Activated T-cell treated with anti-CD3 and anti-CD28 coated beads, Interleukin-2, amount 50 U/mL, for 24 hours (primary cell): ENCODE measurements at places on chromosomes 5 and 9.

DNA sequence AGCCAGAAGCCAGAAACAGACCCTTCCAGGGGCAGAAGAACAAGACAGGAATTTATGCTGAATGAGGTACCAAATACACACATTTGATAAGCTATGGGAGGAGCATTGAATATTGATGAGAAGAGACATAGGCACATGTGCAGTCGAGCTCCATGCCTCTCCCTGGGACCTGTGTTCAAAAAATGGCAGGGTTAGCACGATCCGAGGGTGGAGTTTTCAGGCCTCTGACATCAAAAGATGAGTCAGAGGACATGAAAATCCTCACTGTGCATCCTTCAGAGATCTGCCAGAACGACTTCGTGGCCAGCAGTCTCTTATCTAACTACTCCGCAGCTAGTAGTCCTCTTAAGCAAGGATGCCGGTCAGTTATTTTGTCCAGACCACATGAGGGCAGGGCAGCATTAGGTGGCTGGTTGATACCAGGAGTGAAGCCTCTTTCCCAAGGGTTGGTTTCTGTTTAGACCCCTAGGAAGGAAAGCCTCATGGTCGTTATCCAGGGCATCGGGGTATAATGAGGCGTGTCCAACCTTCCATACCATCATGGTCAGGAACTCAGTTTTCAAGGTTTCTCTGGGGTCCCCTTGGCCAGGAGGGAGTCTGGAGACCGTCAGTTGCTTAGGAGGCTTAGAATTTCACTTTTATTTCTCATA is 11.6 kb upstream of the CMBL start:
- DNase-seq, result no peak

- no peak for DNase-seq
Observed at GRCh38 chr5:72179028-72179815, 71.9 kb downstream of the MAP1B start.

DNA sequence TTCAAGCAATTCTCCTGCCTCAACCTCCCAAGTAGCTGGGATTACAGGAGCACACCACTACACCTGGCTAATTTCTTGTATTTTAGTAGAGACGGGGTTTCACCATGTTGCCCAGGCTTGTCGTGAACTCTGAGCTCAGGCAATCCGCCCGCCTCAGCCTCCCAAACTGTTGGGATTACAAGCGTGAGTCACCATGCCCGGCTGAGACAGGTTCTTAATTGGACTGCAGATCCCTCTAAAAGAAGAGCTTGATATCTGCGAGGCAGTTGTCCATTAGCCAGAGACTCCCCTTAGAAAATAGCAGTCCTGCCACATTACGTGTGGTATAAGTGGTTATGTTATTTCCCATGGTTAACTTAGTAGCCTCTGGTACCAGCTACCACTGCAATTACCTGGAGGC is 46.6 kb upstream of the NPR3 start:
- DNase-seq, result no peak

- no peak for DNase-seq
Observed at GRCh38 chr5:161847941-161848391, at the start of gene GABRA1. TSS of gene GABRA1 (plus strand) at chr5:161848120. CDS start at chr5:161850811, 2,691 bp downstream.

- no peak for DNase-seq
Observed at GRCh38 chr5:66684663-66685062, 88.5 kb downstream of the MAST4 start.

- no peak for DNase-seq
Observed at GRCh38 chr5:164336906-164337305, 831.5 kb downstream of the MAT2B start.

- DNase-seq, result no peak
Observed at GRCh38 chr5:37940931-37941623, 101.2 kb upstream of the GDNF start.

DNA sequence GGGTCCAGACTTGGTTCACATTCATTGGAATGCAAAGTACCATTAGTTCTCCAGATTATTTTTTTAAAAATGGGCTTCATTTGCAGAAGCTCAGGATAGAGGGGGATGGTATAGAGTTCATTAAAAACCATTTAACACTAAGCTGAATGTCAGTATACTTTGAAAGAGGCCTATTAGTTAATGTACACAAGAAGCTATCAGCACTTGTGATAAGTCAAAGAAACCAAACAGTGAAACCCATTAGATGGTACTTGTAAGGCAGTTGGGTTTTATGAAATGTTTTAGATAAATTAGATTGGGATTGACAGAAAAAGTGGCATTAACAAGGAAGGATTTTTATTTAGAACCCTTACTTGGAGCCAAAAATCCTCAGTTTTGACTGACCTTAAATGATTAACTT is 229.2 kb upstream of the MPDZ start:
- no peak for DNase-seq

DNA sequence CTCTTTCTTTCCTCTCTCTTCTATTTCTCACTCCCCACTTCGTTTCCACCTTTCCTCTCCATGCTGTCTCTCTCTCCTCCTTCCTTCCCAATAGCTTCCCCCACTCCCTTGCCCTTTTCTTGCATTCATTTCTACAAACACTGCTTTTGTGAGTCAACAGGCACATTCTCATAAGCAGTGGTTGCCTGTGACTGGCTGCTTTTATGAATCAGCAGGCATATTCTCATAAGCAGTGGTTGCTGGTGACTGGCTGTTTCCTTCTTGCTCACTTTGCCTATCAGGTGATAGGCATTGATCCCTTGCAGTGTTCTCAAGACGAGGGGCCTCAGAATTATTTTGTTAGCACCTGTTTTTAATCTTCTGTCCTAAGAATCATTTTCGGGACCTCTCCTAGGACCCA is 116.1 kb upstream of the ACTBL2 start:
- no peak for DNase-seq

DNA sequence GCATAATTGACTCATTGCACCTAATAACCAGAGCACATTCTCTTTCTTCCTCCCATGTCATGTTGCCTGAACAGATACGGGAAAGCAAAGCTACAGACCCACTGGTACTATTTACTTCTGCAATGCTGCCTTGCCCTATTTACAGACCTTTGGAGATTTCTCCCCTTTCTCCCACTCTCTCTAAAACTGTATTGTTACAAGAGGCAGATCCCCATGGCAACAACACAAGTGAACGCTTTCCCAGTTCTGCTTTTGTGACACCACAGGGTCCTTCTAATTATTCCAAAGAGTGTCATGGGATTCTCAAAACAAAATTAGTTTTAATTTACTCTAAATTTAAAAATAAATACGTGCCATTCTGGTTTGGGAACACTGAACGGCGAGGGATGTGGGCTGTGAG is 104.7 kb downstream of the KCTD16 start:
- DNase-seq, result no peak

GRCh38 chr9:87324613-87325194 is 173.0 kb upstream of the DAPK1 start:
- DNase-seq, result no peak

- no peak for DNase-seq
Observed at GRCh38 chr9:127753622-127754021, 18.5 kb upstream of the TOR2A start.

DNA sequence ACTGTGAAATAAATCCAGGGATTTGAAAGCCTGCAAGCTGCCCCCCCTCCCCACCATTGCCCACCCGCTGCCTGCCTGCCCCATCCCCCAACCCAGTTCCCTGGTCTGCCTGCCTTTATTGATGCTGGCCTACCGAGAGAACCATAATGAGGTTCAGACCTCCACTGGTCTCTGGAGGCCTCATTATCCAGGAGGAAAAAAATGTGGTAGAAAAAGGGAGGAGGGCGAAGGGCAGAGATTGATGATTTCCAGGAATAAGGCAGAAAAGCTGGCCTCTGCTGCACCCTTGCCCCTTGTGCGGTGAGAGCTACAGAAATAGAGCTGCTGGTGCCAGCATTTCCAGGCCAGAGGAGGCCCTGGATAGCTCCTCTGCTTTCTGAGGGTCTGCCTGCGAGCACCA is 216.1 kb downstream of the PAPPA start:
- DNase-seq, result no peak

DNA sequence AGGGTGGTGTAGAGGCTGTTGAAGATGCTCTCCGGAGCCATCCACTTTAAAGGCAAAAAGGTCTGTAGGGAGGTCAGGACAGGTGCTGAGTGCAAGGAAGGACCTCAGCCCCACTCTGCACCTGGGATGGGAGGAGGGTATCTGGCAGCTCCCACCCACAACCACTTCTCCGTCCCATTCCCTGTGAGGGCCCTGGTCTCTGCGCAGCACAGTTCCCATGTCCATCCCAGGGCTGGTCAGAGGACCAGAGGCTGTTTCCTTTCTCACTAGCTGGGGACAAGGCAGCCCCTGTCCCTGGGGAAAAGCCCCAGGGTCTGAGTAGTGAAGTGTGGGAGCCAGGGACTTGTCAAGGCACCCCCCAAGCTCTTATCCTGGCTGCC is 33.7 kb upstream of the CSF1R start:
- no peak for DNase-seq

DNA sequence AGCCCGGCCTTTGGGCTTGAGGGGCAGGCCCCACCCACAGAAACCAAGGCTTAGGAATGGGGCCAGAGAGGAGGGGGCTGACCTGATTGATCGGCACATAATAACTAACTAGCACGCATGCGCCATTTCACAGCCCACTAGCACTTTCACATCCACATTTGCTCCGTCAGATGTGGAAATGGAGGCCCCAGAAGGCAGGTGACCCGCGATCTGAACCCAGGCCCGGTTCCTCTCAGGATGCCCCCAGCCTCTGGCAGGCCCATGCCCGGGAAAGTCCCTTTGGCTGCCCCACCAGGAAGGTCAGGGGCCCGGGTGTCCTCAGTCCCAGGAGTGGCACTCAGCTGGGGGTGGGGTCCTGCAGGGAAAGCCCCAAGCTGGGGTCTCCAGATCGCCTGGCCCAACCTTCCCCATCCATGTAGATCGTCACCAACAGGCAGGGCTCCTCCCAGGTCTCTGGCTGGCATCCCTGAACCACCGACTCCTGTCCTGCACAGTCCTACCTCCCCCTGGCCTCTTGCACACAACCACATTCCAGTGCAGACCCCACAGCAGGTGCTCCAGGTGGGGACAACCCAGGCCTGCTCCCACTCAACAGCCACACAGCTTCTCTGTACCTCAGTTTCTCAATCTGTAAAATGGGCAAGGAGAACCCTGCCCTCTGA is 46.7 kb downstream of the VAV2 start:
- no peak for DNase-seq

- no peak for DNase-seq
Observed at GRCh38 chr5:169728-170094, 21.6 kb upstream of the LRRC14B start.

GRCh38 chr9:88339317-88339716 is 48.9 kb upstream of the SPIN1 start:
- no peak for DNase-seq

DNA sequence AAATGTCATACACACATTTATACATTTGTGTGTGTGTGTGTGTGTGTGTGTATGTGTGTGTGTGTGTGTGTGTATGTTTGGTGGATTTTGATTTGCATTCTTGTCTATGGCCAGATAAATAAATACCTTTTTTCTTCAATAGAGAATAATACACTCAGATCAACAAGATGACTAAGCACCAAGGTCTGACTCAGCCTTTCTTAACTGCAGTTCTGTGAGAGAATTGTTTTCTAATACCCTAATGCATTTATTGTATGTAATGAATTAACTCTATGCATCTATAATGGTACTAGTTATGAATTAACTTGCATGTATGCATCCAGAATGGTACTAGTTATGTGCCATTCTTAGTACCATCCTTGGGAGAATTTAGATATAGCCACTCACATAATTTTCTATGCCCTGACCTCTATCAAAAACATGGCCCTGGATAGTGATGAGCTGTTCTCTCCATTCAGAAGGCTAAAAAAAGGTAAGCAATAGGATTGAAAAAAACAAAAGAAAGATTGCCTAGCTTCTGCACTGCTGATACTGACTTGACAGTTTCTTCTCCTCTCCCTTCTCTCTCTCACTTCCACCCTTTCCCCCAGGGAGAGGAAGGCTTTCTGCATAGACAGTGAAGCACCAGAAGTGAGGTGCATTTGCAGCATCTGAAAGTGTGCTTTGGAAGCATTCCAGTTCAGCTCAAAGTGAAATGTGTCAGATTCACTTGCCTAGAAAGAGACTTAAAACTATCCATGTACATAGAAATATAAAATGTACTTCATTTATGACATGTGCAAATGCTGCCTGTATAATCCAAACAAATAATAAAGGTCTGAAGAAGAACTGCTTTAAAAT is 55.1 kb upstream of the CCDC112 start:
- no peak for DNase-seq

- DNase-seq, result no peak
Observed at GRCh38 chr5:112382886-112383285, 36.2 kb downstream of the EPB41L4A start.

DNA sequence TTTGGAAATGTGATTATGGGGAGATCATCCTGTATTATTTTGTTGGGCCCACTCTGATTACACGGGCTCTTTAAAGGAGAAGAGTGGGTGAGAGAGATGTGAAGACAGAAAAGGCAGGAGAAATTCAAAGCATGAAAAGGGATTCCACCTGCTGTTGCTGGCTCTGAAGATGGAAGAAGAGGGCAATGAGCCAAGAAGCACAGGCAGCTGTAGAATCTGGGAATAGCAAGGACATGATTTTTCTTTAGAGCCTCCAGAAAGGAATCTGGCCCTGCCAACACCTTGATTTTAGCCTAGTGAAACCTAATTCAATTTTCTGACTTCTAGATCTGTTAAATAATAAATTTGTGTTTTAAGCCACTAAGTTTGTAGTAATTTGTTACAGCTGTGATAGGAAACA is 11.3 kb downstream of the C9 start:
- DNase-seq, result no peak

GRCh38 chr5:137312011-137312410 is 187.1 kb downstream of the SPOCK1 start:
- no peak for DNase-seq

DNA sequence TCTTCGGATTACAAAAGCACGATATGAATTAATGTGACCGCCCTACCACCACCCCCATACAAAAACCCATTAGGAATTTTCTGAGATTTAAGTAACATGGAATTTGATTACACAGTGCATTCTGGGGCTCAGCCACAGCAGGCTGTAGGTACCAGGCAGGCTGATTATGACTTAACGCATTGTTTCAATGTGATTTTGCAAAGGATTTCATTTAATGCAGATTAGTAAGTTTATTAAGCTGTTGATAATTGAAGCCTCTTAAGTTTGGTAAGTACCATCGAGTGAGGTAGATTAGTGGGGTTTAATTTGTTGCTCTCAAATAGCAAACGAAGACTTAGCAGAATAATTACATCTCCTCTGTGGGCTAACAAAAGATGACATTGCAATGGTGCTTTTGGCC is 240.1 kb downstream of the TRPM3 start:
- no peak for DNase-seq

- DNase-seq, result peak; percentile 55
Observed at GRCh38 chr5:14144586-14145434, 1.7 kb downstream of the TRIO start.

DNA sequence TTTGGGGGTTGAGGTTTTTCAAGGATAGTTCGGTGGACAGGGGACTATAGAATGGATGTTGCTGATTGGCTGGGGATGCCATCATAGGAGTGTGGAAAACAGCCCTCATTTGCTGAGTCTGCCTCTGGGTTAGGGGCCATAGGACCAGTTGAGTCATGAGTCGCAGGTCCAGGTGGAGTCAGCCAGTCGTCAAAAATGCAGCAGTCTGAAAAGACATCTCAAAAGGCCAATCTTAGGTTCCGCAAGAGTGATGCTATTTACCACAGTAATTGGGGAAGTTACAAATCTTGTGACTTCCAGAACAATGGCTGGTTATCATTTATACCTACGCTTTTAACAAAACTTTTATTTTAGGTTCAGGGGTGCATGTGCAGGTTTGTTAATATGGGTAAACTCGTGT is 276.0 kb upstream of the DMRT1 start:
- DNase-seq, result no peak
